ENCODE measurements at places on chromosomes 5 and 9.

- DNase-seq = no peak
Measured at GRCh38 chr5:95922798-95923197, 38.9 kb downstream of the ELL2 start.

DNA sequence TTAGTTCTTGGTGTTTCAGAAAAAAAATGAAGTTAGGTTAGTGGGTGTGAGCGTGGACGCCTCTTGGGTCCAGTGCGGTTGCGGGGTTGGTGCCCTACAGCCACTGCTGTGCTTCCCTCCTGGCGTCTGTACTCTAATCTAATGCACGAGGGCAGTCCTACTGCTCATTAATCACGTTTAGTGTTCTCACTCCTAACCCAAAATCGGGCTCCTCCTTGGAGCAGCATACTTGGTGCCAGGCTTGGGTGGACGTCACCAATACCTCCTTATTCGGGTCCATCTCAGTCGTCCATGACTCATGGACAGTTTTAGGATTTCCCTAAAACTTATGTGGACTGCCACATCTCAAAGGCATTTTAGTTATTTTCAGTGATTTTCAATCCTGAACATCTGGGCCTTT lies 41.6 kb downstream of the TRIO start:
- DNase-seq = no peak

- no peak for DNase-seq
Measured at GRCh38 chr9:127030814-127031740, 91.4 kb downstream of the ANGPTL2 start.

DNA sequence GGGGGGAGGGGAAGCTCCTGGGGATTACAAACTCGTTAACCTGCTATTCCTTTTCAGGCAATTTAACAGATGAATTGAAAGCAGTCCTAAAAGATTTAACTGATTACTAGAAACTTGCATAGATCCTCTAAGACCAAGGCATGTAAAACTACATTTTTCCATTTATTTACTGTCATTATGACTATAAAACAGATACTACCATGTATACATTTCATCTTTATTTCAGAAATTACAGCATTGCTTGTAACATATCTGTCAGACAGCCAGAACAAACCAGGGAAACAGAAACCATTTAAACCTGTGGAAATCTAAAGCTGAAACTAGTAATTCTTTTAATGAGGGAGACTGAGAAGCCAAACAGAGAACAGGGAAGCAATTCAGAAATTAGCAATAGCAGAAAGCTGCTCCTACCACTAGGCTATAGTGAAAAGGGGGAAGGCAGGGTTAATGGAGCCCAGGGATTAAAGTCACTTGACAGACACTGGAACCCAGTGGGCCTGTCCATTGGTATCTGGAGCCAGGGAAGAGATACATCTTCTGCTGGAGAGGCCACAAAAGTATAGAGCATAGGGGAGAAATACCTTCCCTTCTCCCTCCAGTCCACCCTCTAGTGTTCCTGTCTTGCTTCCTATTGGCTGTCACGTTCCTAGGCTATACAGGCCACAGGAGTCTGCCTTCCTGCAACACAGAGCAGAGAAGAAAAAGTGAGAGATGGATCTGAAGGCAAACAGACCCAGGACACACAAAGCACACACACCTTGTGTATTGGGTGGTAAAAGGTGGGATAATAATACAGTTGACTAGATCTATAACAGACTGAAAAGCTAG lies 33.8 kb downstream of the PDCD1LG2 start:
- no peak for DNase-seq

- DNase-seq = no peak
Measured at GRCh38 chr5:168772316-168772961, 193.3 kb upstream of the PANK3 start.

- no peak for DNase-seq
Measured at GRCh38 chr5:132281856-132282614, 12.2 kb upstream of the SLC22A4 start.

DNA sequence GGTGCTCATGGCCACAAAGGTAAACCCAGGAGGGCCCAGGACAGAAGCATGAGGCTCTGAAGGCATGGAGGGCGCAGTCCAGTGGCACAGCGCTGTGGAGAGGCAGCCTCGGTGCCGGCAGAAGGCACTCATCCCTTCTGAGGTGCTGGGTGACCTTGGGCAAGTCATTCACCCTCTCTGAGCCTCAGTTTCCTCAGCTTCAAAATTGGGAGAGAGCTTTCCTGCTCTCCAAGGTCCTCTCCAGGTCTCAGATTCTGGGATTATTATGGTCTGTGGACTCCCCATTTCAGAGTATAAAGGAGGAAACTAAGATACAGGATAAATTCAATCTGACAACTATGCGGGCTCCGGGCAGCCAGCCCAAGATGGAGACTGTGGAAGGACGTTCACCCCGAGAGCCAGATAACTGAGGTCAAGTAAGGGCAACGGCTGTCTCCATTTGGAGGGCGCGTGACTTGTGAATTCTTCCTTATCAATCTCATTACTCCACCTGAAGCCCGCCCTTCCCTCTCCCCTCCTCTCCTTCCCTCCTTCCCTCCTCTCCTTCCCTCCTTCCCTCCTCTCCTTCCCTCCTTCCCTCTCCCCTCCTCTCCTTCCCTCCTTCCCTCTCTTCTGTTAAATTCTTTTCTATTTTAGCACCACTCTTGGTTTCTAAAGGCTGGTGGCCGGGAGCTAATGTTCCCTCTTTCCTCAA lies 58.1 kb downstream of the LRSAM1 start:
- DNase-seq = no peak

GRCh38 chr5:2983583-2984300 lies 232.3 kb upstream of the IRX2 start:
- DNase-seq = no peak

DNA sequence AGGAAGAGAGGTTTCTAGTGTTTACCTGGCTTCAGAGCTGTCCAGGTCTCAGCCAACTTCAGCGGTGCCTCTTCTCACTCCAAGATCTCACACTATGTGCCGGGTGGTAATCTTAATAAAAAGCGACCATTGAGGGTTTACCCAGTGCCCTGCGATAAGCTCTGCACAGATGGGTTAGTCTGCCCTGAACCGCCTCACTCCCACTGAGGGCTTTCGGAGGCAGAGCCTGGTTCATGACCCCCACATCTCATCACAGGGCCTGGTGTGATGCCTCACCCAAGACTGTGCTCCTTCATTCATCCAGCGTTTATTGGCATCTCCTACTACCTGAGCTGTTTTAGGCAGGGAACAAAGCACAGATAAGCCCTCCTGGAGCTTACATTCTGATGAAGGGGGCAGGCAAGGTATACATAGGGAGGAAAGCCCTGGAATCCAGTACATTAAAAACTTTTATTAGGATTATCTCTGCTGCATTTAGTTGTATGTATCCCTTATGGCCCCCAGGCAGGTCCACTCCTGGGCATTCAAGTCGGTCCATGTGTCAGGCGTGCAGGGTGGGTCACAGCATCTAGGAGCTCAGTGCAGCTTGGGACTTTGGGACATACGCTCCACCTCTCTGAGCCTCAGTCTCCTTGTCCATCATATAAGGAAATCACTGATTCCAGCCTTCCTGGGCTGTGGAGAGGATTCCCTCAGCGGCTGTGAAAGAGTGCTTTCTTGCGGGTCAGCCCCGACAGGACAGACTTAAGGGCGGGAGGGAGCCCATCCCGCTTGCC lies 613 bp upstream of the COL15A1 start:
- DNase-seq = no peak

Measured in stimulated activated CD4-positive, alpha-beta T cell treated with anti-CD3 and anti-CD28 coated beads, TNF-alpha, amount 100 ng/mL, for 4 hours (primary cell).